ENCODE measurements at places on chromosomes 3 and 15. TPM values are rescaled to one million over a fixed set of nuclear protein-coding genes. Genes with fewer than 3 reads are reported as not detected.

GRCh38 chr3:10263646-10264363 is 15.5 kb downstream of the TATDN2 start:
- DNase-seq = peak; percentile 24

ETFA gene
- total RNA-seq = 139 TPM

ADAMTS9 gene
- 6.7 TPM for total RNA-seq

CCDC71 gene
- 16.0 TPM for total RNA-seq

DNA sequence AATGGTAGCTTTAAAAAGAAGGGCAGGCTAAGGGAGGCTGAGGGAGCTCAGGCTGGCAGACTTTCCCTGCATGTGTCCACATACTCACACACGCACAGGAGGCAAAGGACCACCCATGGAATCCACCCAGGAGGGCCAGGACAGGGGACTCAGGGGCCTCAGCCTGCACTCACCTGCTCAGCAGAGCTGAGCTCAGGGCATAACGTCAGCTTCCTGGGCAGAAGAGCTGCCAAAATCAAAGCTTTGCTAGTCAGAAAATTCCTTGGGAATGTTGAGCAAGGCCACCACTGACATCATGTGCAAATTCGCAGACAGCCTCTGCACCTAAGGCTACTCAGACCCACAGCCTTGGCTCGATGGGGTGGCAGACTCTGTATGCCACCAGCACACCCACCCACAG is 16.4 kb upstream of the ALAS1 start:
- peak; percentile 46 for DNase-seq

GRCh38 chr3:137304313-137305056 is 346.7 kb downstream of the IL20RB start:
- DNase-seq = peak; percentile 51

DNA sequence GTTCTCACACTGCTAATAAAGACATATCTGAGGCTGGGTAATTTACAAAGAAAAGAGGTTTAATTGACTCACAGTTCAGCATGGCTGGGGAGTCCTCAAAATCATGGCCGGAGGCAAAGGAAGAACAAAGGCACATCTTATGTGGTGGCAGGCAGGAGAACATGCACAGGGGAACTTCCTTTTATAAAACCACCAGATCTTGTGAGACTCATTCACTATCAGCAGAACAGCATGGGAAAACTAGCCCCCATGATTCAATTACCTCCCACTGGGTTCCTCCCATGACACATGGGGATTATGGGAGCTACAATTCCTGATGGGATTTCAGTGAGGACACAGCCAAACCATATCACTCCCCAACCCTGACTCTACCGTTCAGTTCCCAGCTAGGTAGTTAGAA is 59.7 kb upstream of the MINAR1 start:
- DNase-seq = no peak

- no peak for DNase-seq
These were observed 283.8 kb upstream of the ROBO1 start for GRCh38 chr3:80051602-80051962.

SAMMSON gene
- total RNA-seq = not detected

DNA sequence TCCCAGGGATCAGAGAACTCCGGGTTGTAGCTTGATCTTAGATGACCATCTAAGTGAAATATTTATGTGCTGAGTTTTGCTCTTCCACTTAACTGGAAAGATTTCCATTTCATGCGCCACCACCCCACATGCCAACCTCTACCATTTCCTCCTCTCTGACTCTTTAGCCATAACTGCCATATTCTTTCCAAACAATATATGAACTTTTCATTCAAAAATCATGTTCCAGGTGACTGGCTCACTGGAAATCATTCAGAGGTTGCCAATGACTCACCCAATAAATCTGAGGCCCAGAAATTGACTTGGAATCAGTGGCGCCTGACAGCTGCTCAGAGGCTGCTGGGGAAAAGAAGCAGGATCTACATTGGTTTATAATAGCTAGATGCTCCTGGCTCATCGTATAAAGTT is 31.6 kb upstream of the FAM174B start:
- DNase-seq = no peak

- no peak for DNase-seq
These were observed 12.6 kb downstream of the CCR5 start for GRCh38 chr3:46383211-46383950.

GRCh38 chr15:87547470-87548181 is 708.9 kb downstream of the NTRK3 start:
- DNase-seq = no peak

DNA sequence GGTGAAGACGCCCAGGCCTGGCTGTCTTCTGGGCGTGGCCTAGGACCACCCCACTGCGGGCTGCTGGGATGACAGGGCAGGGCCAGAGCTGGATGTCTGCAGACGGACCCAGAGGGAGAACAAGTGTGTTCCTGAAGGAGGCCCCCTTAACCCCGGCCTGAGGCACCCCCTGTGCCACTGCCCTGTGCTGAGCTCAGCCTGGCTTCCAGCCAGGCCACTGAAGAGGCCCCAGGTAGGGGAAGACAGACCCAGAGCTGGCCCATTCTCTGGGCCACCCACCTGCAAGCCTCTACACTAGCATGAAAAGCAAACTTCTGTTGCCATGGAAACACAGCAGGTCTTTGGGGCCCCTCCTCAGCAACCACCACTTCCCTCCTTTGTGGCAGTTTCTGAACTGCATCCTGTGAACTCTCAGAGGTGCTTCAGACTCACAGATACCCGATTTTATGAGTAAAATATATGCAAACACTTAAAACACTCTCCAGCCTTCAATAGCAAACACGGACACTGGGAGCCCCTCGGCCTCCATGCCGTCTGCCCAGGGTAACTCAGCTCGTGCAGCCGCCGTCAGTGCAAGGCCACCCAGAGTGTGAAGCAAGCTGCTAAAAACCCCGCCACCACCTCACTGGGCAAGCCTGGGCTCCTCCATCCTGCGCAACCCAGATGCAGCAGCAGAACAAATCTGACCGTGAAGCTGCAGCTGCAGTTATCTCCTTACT is 42.5 kb downstream of the CMTM6 start:
- peak; percentile 71 for DNase-seq

DNA sequence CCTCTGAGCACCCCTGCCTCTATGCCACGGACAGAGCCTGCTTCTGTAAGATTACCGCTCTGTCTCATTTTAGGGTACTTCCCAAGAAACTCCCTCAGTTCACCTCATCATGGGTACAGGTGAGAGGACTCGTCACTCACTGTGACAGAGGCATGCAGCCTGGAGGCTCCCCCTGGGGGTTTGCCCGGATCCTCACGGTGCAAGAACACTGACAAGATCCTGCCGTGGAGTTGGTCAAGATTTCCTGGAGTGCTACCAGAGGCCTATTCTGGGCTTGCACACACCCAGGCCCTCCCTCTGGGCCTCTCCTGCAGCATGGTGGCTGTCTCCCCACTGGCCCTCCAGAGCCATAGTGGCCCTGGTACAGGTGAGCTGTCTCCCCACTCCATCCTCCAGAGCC is 103.1 kb upstream of the TNIK start:
- no peak for DNase-seq

GRCh38 chr15:61196156-61196555 is 32.9 kb downstream of the RORA start:
- DNase-seq = no peak

GRCh38 chr3:9675736-9676290 is 26.5 kb downstream of the MTMR14 start:
- DNase-seq = no peak

GRCh38 chr3:81027344-81027743 is 734.1 kb downstream of the GBE1 start:
- no peak for DNase-seq

CGGBP1 gene
- total RNA-seq = 83.6 TPM

GRCh38 chr3:197088370-197088769 is 58.8 kb upstream of the MELTF start:
- no peak for DNase-seq

GRCh38 chr3:178200316-178200715 is 335.9 kb upstream of the KCNMB2 start:
- DNase-seq = no peak

GRCh38 chr15:89496155-89497098 is at the start of gene RHCG:
Gene RHCG, minus strand, starts transcription at chr15:89496583. Its CDS starts 39 bp downstream, at chr15:89496544.
- no peak for DNase-seq

DUOXA1 gene
- not detected for total RNA-seq

ABI3BP gene
- 0.61 TPM for total RNA-seq

DNA sequence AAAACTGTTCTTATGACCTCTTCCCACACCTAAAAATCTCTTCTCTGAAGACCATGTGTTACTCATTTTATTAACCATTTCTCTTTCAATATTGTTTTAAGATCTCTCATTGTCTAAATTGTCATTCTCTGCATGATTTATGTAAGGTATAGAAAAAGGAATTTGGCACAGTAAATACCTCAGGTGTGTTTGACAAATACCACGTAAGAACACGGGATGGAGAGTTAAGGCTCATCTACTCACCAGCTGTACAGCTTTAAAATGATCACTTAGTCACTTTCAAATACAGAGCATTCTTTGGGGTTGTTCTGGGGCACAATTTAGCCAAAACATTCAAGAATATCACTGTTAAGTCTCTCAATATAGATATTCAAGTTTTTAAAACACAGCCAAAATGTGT is 627.1 kb downstream of the MCTP2 start:
- DNase-seq = no peak

GRCh38 chr3:44958386-44958785 is 17.6 kb downstream of the ZDHHC3 start:
- DNase-seq = no peak

DNA sequence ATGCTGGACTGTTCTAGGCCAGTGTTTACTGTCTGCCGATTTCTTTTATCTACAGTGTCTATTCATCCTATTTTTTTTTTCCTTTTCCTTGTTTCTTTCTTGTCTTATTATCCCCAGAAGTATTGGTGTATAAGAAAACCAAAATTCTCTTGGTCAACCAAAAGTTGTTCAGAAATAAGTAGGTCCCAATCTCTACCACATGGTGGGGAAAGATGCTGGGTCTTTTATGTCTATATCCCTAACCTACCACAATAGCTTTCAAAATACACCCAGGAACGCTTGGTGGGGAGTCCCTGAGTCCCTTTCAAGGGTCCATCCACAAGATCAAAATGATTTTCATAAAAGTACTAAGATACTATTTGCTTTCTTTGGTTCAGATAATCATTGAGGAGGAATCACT is 225.6 kb downstream of the CLSTN2 start:
- no peak for DNase-seq

DNA sequence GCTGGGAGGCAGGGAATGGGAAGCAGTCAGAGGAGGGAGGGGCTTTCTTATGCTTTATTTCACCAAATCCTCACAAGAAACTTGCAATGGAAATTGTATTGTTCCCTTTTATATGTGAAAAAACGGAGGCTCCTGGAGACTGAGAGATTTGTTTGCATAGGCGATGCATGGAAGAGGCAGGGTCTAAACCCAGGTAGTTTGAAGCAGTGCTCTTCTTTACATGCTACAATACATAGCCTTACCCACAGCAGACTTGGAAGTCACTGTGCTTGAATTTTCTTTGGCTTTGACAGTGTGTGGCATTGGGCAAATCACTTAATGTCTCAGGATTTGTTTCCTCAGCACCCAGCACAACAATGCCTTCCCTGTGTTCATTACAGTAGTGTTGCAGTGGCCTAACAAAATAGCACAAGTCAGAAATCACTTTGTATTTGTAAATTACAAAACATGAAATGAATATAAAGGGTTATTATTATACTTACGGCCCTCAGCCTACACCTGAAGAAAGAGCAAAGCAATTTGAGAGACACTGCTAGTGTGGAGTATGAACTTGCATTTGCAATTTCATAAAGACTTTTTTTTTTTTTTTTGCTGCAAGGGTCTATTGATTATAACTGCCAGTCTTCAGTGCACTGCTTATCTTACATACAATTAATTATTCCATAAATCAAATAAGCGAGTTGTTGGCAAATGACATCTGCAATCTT is 646.4 kb upstream of the KCNMB2 start:
- no peak for DNase-seq

GRCh38 chr3:181298421-181298820 is 308.9 kb upstream of the DNAJC19 start:
- DNase-seq = no peak

SKOR1 gene
- total RNA-seq = 3.1 TPM

DNA sequence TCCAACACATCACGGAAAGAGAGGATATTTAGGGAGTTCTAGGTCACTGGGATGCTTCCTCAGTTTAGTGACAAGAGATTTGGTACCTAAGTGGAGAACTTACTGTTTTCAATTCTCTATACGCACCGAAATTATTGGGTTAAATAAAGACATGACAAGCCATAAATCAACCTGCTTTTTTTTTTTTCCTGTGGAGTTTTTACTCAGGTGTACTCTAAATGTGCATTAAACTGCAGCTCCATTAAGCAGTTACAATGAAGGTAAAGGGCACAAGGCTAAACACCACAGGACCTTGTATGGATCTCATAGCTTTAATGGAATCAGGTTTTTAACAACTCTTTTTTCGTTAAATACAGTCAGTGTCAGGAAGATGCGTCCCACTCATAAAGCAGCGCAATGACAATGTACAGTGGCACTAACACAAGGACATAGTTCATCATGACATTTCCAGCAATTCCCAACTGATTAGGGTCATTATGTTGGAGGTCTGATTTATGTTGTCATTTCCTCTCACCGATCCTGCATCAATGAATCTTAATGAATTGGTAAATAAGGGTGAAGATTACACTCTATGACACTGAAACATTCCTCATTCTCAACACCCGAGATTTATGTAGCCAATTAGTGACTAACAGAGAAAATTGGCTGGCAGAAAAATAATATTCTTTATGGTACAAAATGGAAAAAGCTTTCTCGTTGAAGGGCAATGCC is 355.2 kb downstream of the FOXP1 start:
- DNase-seq = no peak

RNF13 gene
- 22.6 TPM for total RNA-seq

ADAMTSL3 gene
- total RNA-seq = 0.22 TPM

- DNase-seq = no peak
These were observed 103.2 kb downstream of the CHL1 start for GRCh38 chr3:299590-300301.

IL5RA gene
- total RNA-seq = not detected

DNA sequence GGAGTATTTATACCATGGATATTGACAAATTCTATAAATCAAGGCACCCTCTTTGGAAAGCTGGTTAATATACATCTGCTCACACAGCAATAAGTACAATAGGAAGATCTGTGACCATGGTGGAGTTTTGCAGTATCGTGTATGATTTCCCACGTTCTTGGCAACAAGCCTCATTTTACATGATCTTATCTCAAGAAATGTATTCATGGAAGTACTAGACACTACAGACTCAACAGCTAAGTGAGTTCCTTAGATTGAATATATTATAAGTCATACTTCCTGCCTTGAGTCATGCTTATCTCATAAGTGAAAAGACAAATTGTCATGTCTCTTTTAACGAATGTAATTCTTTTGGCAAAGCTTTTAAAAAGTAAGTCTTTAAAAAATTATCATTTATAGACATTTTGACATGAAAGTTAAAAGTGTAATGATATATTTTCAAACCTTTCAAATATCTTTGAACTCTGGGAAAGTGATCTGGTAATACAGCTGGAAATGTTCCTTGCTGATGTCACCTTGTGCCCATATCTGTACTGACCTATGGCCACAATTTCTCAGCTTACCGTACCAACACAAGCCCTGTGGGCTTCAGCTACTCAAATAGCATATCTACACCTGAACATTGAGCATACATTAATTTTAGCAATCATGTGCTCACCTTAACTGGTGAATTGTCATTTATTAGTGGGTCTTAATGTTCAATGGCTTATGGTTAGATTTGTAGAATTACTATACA is 130.3 kb upstream of the TMC3 start:
- no peak for DNase-seq

GRCh38 chr3:100706365-100706764 is 2.9 kb upstream of the TFG start:
- DNase-seq = no peak

GRCh38 chr3:103609472-103609871 is 1174.7 kb downstream of the ZPLD1 start:
- no peak for DNase-seq

Data from SJCRH30 (cell line).